ENCODE measurements at places on chromosomes 12 and 14.

GRCh38 chr14:49512571-49512970, 73.6 kb downstream of the RPS29 start:
- DNase-seq, result no peak

DNA sequence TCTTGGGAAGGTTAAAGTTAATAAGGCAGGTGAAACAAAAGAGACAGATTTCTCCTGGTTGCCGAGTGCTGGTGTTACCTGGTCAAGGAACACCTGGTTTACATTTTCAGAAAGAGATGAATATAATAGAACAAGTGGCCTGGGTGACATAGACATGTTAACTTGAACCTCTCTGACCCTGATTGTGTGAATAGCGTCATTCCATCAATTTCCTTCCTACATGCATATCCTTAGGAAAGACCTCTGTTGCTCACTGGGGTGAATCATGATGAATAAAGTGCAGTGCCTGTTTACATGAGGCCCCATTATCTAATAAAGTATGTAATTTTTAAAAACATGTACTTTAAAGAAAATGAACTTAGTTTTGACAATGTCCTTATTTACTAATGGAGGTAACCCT, 1822.9 kb upstream of the FLRT2 start:
- no peak for DNase-seq

- no peak for DNase-seq
Observed at GRCh38 chr12:74066476-74066875, 471.2 kb upstream of the ATXN7L3B start.

DNA sequence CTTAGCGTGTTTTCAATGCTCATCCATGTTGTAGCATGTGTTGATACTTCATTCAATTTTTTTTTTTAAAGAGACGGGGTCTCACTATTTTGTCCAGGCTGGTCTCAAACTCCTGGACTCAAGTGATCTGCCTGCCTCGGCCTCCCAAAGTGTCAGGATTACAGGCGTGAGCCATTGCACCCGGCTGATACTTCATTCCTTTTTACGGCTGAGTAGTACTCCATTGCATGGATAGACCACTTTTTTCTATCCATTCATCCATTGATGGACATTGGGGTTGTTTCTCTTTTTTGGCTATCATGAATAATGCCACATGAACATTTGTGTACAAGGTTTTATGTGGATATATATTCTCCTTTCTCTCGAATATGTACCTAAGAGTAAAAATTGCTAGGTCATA, 1.2 kb downstream of the P2RX7 start:
- no peak for DNase-seq

DNA sequence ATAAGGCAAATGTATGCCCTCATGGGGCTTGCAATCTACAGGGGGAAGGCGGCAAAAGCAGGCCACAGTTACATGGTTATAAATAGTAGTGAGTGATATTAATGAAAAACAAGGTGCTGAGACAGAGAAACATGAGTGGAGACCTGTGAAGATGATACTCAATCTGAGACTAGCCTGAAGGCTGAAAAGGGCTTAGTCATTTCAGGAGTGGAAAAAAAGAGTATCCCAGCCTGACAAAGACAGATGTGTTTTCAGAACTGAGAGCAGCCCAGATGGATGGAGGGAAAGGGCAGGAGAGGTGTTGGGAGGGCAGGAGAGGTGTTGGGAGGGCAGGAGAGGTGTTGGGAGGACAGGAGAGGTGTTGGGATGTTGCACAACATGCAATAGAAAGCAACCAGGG, 181.9 kb downstream of the C12orf42 start:
- DNase-seq, result no peak

GRCh38 chr12:13451776-13452175, 255.2 kb downstream of the EMP1 start:
- DNase-seq, result no peak

GRCh38 chr12:2080604-2081003, 27.8 kb downstream of the CACNA1C start:
- no peak for DNase-seq

- no peak for DNase-seq
Observed at GRCh38 chr12:106080791-106081170, 58.0 kb downstream of the NUAK1 start.
